Ovary (tissue), 10 donors: ENCODE measurements at places on chromosomes 3 and 15. TPM values are rescaled to one million over a fixed set of nuclear protein-coding genes. Genes with fewer than 3 reads are reported as not detected.

GOLGA8G gene
- total RNA-seq, result not detected

PLA2G4F gene
- total RNA-seq, result 0.23 TPM

TMF1 gene
- 28.7 TPM for total RNA-seq

- no peak for DNase-seq
- no peaks in the 10 kb centered on the region for H3K36me3 ChIP-seq
- H3K4me3 ChIP-seq, result no peak overlapping the region
- H3K27ac ChIP-seq, result no peak overlapping the region
- no peaks in the 10 kb centered on the region for H3K27me3 ChIP-seq
These were observed 518.8 kb upstream of the ZNF385D start for GRCh38 chr3:22269831-22270230.

KIF23 gene
- 2.6 TPM for total RNA-seq

XCR1 gene
- total RNA-seq, result 0.05 TPM

IL12A gene
- 0.20 TPM for total RNA-seq

NUTM1 gene
- total RNA-seq, result not detected

- H3K27ac ChIP-seq, result no peak overlapping the region
- H3K4me1 ChIP-seq, result peaks cover 7% of the 10 kb centered on the region
- DNase-seq, result no peak
- no peak overlapping the region for H3K4me3 ChIP-seq
- H3K36me3 ChIP-seq, result no peaks in the 10 kb centered on the region
These were observed 8.5 kb downstream of the BAHD1 start for GRCh38 chr15:40449275-40449674.

ANKRD63 gene
- total RNA-seq, result 0.27 TPM

DNA sequence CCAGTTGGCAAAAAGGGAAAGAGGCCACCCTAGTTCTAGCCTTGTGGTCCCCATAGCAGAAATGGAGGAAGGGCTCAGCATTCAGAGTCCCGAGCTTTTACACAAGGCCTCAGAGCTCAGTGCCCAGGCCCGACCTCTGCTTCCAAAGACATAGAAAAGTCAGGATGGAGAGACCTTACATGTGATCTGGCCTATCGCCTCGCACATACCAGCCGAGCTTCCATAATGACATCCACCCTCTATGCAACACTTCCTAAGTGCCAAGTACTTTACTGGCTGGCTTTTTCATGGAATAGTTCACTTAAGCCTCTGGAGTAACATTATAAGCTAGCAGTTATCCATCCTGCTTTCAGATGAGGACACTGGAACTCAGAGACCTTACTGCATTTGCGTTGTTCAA, 275.9 kb downstream of the FAM43A start:
- DNase-seq, result no peak
- no peaks in the 10 kb centered on the region for H3K4me1 ChIP-seq
- H3K4me3 ChIP-seq, result no peak overlapping the region
- H3K27ac ChIP-seq, result no peak overlapping the region
- no peaks in the 10 kb centered on the region for H3K36me3 ChIP-seq

- no peak for DNase-seq
- no peaks in the 10 kb centered on the region for H3K27me3 ChIP-seq
- H3K4me1 ChIP-seq, result peaks cover 3% of the 10 kb centered on the region
- H3K4me3 ChIP-seq, result peak overlapping the region; percentile 63
- H3K36me3 ChIP-seq, result no peaks in the 10 kb centered on the region
- peak overlapping the region; percentile 92 for H3K27ac ChIP-seq
These were observed 657 bp downstream of the PATL2 start for GRCh38 chr15:44710236-44711095.

PLA2G4E gene
- total RNA-seq, result not detected

RAB8B gene
- 44.8 TPM for total RNA-seq

DNA sequence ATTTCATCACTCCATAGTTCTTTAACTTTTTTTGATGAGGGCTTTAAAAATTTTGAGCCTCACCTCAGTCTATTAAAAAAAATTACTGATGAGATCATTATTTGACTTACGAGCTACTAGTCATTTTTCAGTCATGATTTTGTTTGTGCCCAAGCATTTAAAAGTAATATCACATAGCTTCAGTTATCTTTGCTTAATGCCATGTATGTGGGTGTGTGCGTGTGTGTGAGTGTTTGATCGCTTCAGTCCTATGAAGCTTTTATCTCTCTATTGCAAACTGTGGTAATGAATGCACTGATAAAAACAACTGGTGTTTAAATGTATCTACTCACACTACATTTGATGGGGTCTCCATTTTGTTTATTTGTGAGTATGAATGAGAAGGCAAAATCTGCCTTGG, 49.8 kb downstream of the RSRC1 start:
- H3K27ac ChIP-seq, result no peak overlapping the region
- no peaks in the 10 kb centered on the region for H3K36me3 ChIP-seq
- DNase-seq, result no peak
- no peaks in the 10 kb centered on the region for H3K4me1 ChIP-seq

- DNase-seq, result no peak
- H3K4me3 ChIP-seq, result no peak overlapping the region
- no peaks in the 10 kb centered on the region for H3K27me3 ChIP-seq
- H3K4me1 ChIP-seq, result no peaks in the 10 kb centered on the region
These were observed 304.8 kb upstream of the CTDSPL start for GRCh38 chr3:37556789-37557301.

GRCh38 chr3:105832644-105833043, 36.2 kb downstream of the CBLB start:
- no peak overlapping the region for H3K4me3 ChIP-seq
- no peak for DNase-seq
- peaks cover 4% of the 10 kb centered on the region for H3K4me1 ChIP-seq

- H3K36me3 ChIP-seq, result no peaks in the 10 kb centered on the region
- no peak for DNase-seq
- H3K4me1 ChIP-seq, result peaks cover 5% of the 10 kb centered on the region
- H3K27ac ChIP-seq, result no peak overlapping the region
- no peaks in the 10 kb centered on the region for H3K27me3 ChIP-seq
- no peak overlapping the region for H3K4me3 ChIP-seq
These were observed 299.2 kb downstream of the ADAMTS17 start for GRCh38 chr15:100042558-100042957.

EBLN2 gene
- total RNA-seq, result 2.7 TPM

LXN gene
- total RNA-seq, result 68.4 TPM

EMC7 gene
- 57.3 TPM for total RNA-seq

DNA sequence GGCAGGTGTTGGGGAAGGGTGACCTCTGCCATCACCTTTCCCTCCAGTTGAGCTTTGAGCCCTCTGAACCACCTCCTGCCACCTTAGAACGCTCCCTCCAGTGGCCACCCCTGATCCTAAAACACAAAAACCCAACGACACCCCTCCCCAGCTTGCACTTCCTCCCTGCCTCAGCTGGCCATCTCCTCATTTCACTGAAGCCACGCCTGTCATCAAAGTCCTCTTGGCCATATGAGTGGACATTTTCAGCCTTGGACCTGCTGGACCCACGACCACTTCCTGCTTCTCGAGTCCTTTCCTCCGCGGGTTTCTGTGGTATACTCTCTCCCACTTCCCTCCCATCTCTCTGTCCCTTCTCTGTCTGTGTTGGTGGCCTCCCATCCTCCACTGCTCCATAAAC, 48.5 kb upstream of the NR2C2 start:
- H3K36me3 ChIP-seq, result no peaks in the 10 kb centered on the region
- H3K4me3 ChIP-seq, result no peak overlapping the region
- H3K27ac ChIP-seq, result no peak overlapping the region
- no peak for DNase-seq
- no peaks in the 10 kb centered on the region for H3K27me3 ChIP-seq

TTLL13 gene
- total RNA-seq, result 0.15 TPM

GRCh38 chr3:98731720-98732285, 31.3 kb upstream of the ST3GAL6 start:
- H3K4me3 ChIP-seq, result peak overlapping the region; percentile 66
- no peaks in the 10 kb centered on the region for H3K36me3 ChIP-seq
- H3K4me1 ChIP-seq, result peaks cover 2% of the 10 kb centered on the region
- H3K27ac ChIP-seq, result no peak overlapping the region
- DNase-seq, result no peak

MITF gene
- 33.2 TPM for total RNA-seq

- no peak overlapping the region for H3K27ac ChIP-seq
- H3K4me3 ChIP-seq, result peak overlapping the region; percentile 78
- H3K36me3 ChIP-seq, result no peaks in the 10 kb centered on the region
- H3K4me1 ChIP-seq, result peaks cover 16% of the 10 kb centered on the region
- DNase-seq, result no peak
- H3K27me3 ChIP-seq, result no peaks in the 10 kb centered on the region
These were observed 2.1 kb downstream of the TNFAIP8L3 start for GRCh38 chr15:51092480-51093040.

GPR27 gene
- 6.1 TPM for total RNA-seq

- no peak overlapping the region for H3K27ac ChIP-seq
- H3K36me3 ChIP-seq, result no peaks in the 10 kb centered on the region
- no peaks in the 10 kb centered on the region for H3K4me1 ChIP-seq
- H3K4me3 ChIP-seq, result no peak overlapping the region
- no peaks in the 10 kb centered on the region for H3K27me3 ChIP-seq
- DNase-seq, result no peak
These were observed 42.3 kb downstream of the RSRC1 start for GRCh38 chr3:158152186-158152585.

GRCh38 chr3:60027335-60027734, 977.5 kb upstream of the CFAP20DC start:
- no peak overlapping the region for H3K4me3 ChIP-seq
- no peaks in the 10 kb centered on the region for H3K4me1 ChIP-seq
- no peaks in the 10 kb centered on the region for H3K36me3 ChIP-seq
- H3K27me3 ChIP-seq, result no peaks in the 10 kb centered on the region
- no peak for DNase-seq

POLQ gene
- total RNA-seq, result 0.40 TPM

DNA sequence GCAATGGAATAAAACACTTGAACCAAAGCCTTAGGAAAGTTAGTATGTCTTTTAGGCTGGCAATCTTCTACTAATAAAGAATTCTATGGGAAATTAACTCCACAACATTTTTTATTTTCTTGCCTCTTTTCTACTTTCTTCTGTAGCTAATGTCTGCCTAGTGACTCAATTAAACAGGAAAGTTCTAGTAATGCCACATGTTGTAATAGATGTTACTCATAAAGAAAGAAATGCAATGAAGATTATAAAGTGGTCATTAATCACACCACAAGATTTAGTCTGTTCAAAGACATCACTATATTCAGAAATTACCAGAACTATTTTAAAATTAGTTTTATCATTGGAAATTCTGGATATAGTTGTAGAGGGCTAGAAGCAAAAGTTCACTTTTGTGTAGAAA, 329.7 kb downstream of the SI start:
- DNase-seq, result no peak
- H3K27ac ChIP-seq, result no peak overlapping the region
- no peaks in the 10 kb centered on the region for H3K4me1 ChIP-seq
- H3K27me3 ChIP-seq, result no peaks in the 10 kb centered on the region
- no peaks in the 10 kb centered on the region for H3K36me3 ChIP-seq
- no peak overlapping the region for H3K4me3 ChIP-seq

DNA sequence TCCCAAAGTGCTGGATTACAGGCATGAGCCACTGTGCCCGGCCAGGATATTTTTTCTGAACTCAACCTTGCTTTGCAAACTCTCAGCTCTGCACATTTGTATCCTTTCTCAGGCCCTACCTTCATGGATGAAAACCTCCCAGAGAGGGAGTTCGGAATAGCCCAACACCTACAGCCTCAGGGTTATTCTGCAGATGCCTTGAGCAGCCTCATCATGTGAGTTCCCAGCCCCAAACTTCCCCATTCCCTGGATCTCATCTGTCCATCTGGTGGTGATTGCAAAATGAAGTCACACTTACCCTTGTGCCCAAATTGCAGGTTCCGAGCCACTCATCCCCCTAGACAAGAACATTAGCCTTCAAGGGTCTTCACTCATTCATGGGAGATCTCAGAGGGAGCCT, 39.9 kb upstream of the KLHL25 start:
- no peak overlapping the region for H3K27ac ChIP-seq
- no peak overlapping the region for H3K4me3 ChIP-seq
- no peaks in the 10 kb centered on the region for H3K36me3 ChIP-seq

NUP210 gene
- total RNA-seq, result 1.6 TPM

GRCh38 chr15:88989578-88989977, 76.4 kb upstream of the MFGE8 start:
- no peaks in the 10 kb centered on the region for H3K36me3 ChIP-seq
- DNase-seq, result no peak
- no peak overlapping the region for H3K4me3 ChIP-seq
- no peaks in the 10 kb centered on the region for H3K27me3 ChIP-seq

GRCh38 chr3:167711439-167711838, 23.3 kb downstream of the PDCD10 start:
- DNase-seq, result no peak
- no peaks in the 10 kb centered on the region for H3K4me1 ChIP-seq
- H3K4me3 ChIP-seq, result no peak overlapping the region

DNA sequence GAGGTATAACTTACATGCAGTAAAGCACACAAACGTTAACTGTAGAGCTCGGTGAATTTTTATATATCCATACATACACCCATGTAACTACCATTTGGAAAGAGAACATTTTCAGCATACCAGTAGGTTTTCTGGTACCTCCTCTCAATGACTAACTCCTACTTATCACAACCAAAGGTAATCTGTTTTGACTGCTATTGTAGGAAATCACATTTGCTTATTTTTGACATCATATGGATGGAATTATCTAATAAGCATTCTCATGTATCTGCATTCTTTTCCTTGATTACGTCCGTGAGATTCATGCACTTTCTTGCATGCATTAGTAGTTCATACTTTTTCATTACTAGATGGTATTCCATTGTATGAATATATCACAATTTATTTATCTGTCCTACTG, 76.8 kb downstream of the CSNK1G1 start:
- H3K36me3 ChIP-seq, result no peaks in the 10 kb centered on the region
- DNase-seq, result no peak
- H3K4me3 ChIP-seq, result no peak overlapping the region
- H3K27me3 ChIP-seq, result no peaks in the 10 kb centered on the region
- peaks cover 3% of the 10 kb centered on the region for H3K4me1 ChIP-seq

AHSG gene
- not detected for total RNA-seq

- H3K36me3 ChIP-seq, result no peaks in the 10 kb centered on the region
- no peak overlapping the region for H3K27ac ChIP-seq
- no peaks in the 10 kb centered on the region for H3K27me3 ChIP-seq
- no peak for DNase-seq
- H3K4me1 ChIP-seq, result peaks cover 5% of the 10 kb centered on the region
These were observed 8.4 kb downstream of the SHF start for GRCh38 chr15:45179221-45179985.

GRCh38 chr15:89441295-89441812, 55.0 kb downstream of the RHCG start:
- no peaks in the 10 kb centered on the region for H3K4me1 ChIP-seq
- no peak for DNase-seq
- H3K27ac ChIP-seq, result no peak overlapping the region
- H3K27me3 ChIP-seq, result no peaks in the 10 kb centered on the region
- H3K36me3 ChIP-seq, result no peaks in the 10 kb centered on the region

- no peaks in the 10 kb centered on the region for H3K4me1 ChIP-seq
- DNase-seq, result no peak
- H3K27ac ChIP-seq, result no peak overlapping the region
- H3K4me3 ChIP-seq, result no peak overlapping the region
These were observed 10.4 kb upstream of the MME start for GRCh38 chr3:155069729-155070128.

WDR93 gene
- total RNA-seq, result 0.48 TPM

NPAP1 gene
- 0.56 TPM for total RNA-seq

- no peaks in the 10 kb centered on the region for H3K36me3 ChIP-seq
- no peak overlapping the region for H3K4me3 ChIP-seq
- no peaks in the 10 kb centered on the region for H3K4me1 ChIP-seq
- no peak overlapping the region for H3K27ac ChIP-seq
These were observed 51.9 kb upstream of the KLF13 start for GRCh38 chr15:31274496-31275330.
